CD4-positive, alpha-beta memory T cell (primary cell): ENCODE measurements at places on chromosomes 12 and 14. TPM values are rescaled to one million over a fixed set of nuclear protein-coding genes. Genes with fewer than 3 reads are reported as not detected.

ACSM4 gene
- not detected for total RNA-seq

DNA sequence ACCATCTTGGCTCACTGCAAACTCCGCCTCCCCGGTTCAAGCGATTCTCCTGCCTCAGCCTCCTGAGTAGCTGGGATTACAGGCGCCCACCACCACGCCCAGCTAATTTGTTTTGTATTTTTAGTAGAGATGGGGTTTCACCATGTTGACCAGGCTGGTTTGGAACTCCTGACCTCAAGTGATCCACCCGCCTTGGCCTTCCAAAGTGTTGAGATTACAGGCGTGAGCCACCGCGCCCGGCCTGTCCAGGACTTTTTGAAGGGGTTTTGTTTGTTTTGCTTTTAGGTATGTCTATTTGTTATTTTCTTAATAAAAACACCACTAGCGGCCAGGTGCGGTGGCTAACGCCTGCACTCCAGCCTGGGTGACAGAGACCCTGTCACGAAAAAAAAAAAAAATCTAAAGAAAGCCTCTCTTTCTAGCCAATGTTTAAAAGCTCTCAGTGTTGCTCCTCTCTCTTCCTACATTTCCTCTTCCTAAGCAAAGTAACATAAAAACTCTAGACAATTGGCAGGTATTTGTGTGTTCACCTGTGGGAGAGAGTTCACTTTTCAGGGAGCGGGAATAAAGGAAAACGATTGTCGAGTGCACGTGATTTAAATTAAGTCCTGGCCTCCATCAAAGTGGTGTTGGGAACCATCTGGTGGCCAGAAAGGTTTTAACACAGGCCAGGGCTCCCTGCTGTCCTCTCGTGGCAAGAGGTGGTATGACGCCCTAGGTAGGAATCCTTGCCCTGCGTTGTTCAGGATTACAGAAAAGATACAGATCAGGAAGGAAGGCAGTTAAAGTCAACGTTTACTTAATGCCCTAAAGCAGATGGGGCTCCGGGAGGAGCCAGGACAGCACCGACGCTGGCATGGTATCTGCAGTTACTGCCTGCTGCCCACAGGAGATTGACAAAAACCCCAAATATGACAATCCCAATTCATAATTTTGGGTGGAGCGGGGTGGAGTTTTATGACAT, 36.2 kb upstream of the ATP23 start:
- H3K27me3 ChIP-seq = no peaks in the 10 kb centered on the region
- H3K4me3 ChIP-seq = no peak overlapping the region
- H3K36me3 ChIP-seq = no peaks in the 10 kb centered on the region

DNA sequence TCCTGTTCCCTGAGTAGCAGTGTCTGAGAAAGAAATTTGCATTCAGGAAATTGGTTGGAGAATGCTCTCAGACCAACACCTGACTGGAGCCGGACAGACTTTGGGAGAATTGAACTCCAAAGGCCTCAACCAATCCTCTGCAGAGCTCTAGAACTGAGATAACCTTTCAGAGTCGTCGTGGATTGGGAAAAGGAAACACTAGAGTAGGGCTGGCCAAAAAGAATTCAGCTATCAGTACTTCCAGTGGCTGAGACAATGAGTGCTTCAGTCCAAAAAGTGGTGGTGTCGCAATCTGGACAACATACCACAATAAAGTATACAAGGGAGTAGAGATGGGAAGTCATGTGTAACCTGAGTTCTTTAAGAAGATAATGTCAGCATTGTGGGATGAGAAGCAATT, 377.1 kb downstream of the SLC16A7 start:
- H3K27ac ChIP-seq = no peak overlapping the region
- no peak for DNase-seq
- no peaks in the 10 kb centered on the region for H3K4me1 ChIP-seq
- no peaks in the 10 kb centered on the region for H3K36me3 ChIP-seq

- no peaks in the 10 kb centered on the region for H3K36me3 ChIP-seq
- peak overlapping the region; percentile 98 for H3K27ac ChIP-seq
- H3K4me3 ChIP-seq = no peak overlapping the region
- peaks cover 95% of the 10 kb centered on the region for H3K4me1 ChIP-seq
- DNase-seq = peak; percentile 92
- no peaks in the 10 kb centered on the region for H3K27me3 ChIP-seq
Measured at GRCh38 chr12:111434680-111435338, 29.1 kb downstream of the SH2B3 start.

- DNase-seq = no peak
- H3K36me3 ChIP-seq = no peaks in the 10 kb centered on the region
- H3K4me1 ChIP-seq = no peaks in the 10 kb centered on the region
- H3K4me3 ChIP-seq = no peak overlapping the region
- H3K27me3 ChIP-seq = no peaks in the 10 kb centered on the region
Measured at GRCh38 chr14:104049576-104050240, 35.8 kb upstream of the ASPG start.

DNA sequence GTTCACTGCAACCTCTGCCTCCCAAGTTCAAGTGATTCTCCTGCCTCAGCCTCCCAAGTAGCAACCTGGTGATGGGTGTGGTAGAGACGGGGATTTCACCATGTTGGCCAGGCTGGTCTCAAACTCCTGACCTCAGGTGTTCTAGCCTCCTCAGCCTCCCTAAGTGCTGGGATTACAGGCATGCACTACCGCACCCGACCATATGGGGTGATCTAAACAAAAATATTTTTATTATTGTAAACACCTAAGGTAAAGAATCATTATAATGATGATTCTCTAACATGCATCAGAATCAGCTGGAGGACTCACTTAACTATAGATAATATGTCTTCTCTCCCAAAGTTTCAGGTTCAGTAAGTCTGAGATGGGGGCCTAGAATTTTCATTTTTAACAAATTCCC, 96.2 kb upstream of the ALG10 start:
- H3K36me3 ChIP-seq = no peaks in the 10 kb centered on the region
- no peaks in the 10 kb centered on the region for H3K4me1 ChIP-seq
- DNase-seq = no peak

GRCh38 chr12:90064852-90065801, 356.5 kb upstream of the ATP2B1 start:
- no peaks in the 10 kb centered on the region for H3K4me1 ChIP-seq
- H3K36me3 ChIP-seq = no peaks in the 10 kb centered on the region
- DNase-seq = no peak
- no peak overlapping the region for H3K27ac ChIP-seq
- no peak overlapping the region for H3K4me3 ChIP-seq
- no peaks in the 10 kb centered on the region for H3K27me3 ChIP-seq
